WTC11 (cell line): ENCODE measurements at places on chromosomes 5 and 9. TPM values are rescaled to one million over a fixed set of nuclear protein-coding genes. Genes with fewer than 3 reads are reported as not detected.

DNA sequence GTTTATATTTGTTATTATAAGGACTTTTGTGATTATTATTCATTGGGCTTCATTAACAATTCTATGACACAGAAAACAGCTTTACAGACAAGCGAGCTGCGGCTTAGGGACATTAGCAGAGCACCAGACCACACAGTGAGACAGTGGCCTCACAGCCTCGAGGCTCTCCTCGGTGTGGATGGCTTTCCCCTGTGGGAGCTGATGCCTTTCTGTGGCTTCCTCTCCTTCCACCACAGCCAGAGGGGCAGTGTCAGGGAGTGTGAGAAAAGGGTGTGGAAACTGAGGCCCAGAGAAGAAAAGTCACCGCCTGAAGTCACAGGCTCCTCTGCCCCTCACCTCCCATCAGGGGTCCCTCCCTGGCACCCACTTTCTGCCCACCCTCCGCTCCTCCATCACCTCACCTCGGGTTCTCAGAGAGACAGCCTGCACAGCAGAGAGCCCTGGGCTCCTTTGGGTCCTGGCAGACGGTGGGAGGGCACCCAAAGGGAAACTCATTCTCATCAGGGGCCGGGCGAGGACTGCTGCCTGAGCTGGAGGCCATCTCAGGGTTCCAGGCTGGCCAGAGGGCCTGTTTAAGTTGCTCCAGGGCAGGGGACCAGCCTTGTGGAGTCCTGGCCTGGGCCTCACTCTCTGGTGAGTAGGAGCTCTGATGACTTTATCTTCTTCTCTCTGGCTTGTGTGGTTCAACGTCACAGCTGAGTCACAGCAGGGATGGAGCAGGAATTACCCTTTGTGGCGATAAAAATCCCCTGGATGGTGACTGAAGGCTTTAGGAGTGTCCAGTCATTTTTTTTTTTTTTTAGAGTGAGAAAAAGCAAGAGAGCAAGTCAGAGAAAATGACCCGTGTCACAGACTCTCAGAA lies 830 bp downstream of the TRAF1 start:
- no peak for DNase-seq
- no peaks in the 10 kb centered on the region for H3K36me3 ChIP-seq
- H3K27ac ChIP-seq = no peak overlapping the region

PCDHGA9 gene
- total RNA-seq = 1.9 to 2.9 TPM (median 2.3 TPM) in 3 replicates

DNA sequence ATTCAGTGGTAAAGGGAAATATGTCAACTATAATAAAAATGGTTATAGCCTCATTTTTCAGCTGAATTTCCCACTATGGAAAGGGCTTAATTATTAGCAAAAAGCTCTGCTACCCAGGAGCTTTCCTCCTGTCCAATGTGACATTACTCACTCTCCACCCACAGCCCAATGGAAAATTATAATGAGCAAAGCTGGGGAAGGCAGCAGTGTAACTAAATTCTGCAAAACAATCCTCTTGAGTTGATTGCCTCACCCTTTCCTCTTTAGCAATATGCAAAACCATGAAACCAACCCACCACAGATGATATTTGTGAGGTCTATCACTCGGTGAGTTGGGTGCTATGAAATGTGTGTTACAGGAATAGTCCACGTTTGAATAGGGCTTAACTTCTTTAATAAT lies 14.0 kb upstream of the PLPPR1 start:
- no peaks in the 10 kb centered on the region for H3K36me3 ChIP-seq
- no peak overlapping the region for H3K27ac ChIP-seq
- H3K4me3 ChIP-seq = no peak overlapping the region
- no peak for DNase-seq
- H3K4me1 ChIP-seq = no peaks in the 10 kb centered on the region
- no peaks in the 10 kb centered on the region for H3K27me3 ChIP-seq

DNA sequence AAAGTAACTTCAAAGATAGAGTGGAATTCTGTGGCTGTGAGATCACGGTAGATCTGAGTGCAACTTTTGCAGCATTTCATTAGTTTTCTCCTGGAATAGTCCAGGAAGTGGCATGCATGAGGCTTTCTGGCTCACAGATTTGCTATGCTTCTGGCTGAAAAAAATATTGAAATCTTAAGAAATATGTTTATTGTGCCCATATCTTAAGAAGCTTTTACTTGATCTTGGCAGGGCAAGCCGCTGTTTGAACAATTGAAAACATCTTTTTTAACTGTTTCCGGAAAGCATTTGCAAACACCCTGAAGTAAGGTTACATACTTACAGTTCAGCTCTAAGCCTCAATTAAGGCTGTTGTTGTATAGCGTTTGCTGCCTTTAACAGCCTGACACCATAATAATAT lies 135.7 kb upstream of the GDNF start:
- no peaks in the 10 kb centered on the region for H3K4me1 ChIP-seq
- no peak overlapping the region for H3K27ac ChIP-seq
- peaks cover under 1% of the 10 kb centered on the region; the same call in 1 of the 2 replicates for H3K36me3 ChIP-seq
- no peak for DNase-seq

GRCh38 chr9:75844321-75844720 lies 46.2 kb upstream of the PCSK5 start:
- no peaks in the 10 kb centered on the region for H3K27me3 ChIP-seq
- H3K36me3 ChIP-seq = no peaks in the 10 kb centered on the region
- peaks cover 16% of the 10 kb centered on the region for H3K4me1 ChIP-seq
- H3K27ac ChIP-seq = no peak overlapping the region
- no peak overlapping the region for H3K4me3 ChIP-seq

BHMT gene
- 1.1 to 1.2 TPM (median 1.1 TPM) in 3 replicates for total RNA-seq

IFNK gene
- not detected in 3 replicates for total RNA-seq

GRCh38 chr5:34516166-34516565 lies 140.0 kb upstream of the RAI14 start:
- no peak overlapping the region for H3K27ac ChIP-seq
- no peaks in the 10 kb centered on the region for H3K36me3 ChIP-seq
- no peak overlapping the region for H3K4me3 ChIP-seq
- H3K27me3 ChIP-seq = no peaks in the 10 kb centered on the region
- peaks cover 8% of the 10 kb centered on the region for H3K4me1 ChIP-seq

KCNIP1 gene
- 0.59 to 0.82 TPM (median 0.80 TPM) in 3 replicates for total RNA-seq

DNA sequence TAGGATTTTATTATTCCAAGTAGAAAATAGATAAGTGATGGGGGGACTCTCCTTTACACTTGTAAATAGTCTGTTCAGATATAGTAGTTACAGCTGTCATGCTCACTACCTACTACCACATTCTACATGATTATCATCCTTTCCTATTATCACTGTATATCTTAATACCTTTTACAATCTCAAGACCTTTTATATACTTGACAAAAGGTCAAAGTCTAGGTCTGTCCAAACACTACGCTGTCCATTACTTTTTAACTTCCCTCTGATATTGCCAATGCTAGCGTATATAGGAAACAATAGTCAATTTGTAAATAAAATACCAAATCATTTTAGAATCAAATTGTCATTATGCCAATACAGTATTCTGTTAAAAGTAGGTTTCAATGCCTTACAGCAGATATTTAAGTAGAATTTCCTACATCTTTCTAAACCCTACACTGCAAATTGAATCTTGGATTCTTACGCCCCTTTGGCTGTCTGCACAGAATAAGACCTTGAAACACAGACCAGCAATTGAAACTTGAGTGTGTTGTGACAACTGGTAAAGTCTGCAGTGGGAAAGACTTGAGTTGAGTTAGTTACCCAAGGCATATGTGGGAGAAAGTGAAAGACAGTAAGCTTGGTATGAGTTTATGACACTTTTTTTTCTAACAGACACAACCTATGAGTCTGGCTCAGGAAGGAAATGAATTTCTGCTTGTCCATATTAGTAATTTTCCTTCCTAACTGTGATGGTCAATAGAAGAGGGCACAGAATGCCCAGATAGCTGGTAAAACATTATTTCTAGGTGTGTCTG lies 827.6 kb upstream of the ACO1 start:
- no peaks in the 10 kb centered on the region for H3K36me3 ChIP-seq
- no peaks in the 10 kb centered on the region for H3K4me1 ChIP-seq

- no peak for DNase-seq
- H3K4me1 ChIP-seq = no peaks in the 10 kb centered on the region
- H3K27ac ChIP-seq = no peak overlapping the region
- peaks cover 2% of the 10 kb centered on the region; the same call in 1 of the 2 replicates for H3K27me3 ChIP-seq
Measured at GRCh38 chr5:134077926-134078580, 36.4 kb upstream of the TCF7 start.

DNA sequence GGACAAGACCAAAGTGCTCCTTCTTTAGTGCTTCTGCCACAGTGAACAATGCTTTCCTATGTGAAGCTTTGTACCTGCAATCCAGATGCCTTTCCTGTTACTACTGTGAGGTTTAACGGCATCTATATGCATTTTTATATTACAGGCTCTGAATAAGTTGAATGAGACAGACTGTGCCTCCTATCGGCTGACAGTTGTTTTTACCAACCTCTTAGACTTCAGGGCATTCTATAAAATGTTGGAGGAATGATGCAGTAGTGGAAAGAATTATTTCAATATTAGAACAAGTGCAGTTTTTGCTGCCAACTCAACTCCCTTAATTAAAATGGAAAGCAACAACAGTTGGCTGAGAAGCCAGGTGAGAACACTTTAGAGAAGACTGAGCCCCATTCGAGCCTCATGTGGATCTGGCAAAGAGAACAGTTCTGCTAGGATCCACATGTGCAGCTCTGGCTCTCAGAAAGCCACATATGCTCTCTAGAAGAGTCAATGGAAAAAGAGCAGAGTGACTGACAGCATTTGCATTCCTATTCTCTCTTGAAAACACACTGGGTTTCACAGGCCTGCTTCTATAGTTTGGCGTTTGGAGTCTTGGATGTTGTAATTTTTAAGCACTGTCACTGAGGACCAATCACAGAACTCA lies 147.5 kb downstream of the LURAP1L start:
- no peak overlapping the region; the same call in 1 of the 2 replicates for H3K27ac ChIP-seq
- DNase-seq = no peak
- no peak overlapping the region for H3K4me3 ChIP-seq
- H3K27me3 ChIP-seq = no peaks in the 10 kb centered on the region

GRCh38 chr5:126178521-126178920 lies 244.7 kb upstream of the GRAMD2B start:
- H3K27ac ChIP-seq = no peak overlapping the region
- no peaks in the 10 kb centered on the region for H3K4me1 ChIP-seq
- no peak for DNase-seq
- H3K27me3 ChIP-seq = peaks cover 3% of the 10 kb centered on the region; the same call in 1 of the 2 replicates

GRCh38 chr5:36156121-36156601 lies 4.2 kb downstream of the SKP2 start:
- no peak overlapping the region for H3K4me3 ChIP-seq
- no peaks in the 10 kb centered on the region for H3K27me3 ChIP-seq
- peak overlapping the region; percentile 15; the same call in 1 of the 2 replicates for H3K27ac ChIP-seq
- DNase-seq = no peak

GRCh38 chr5:93384995-93385394 lies 196.0 kb downstream of the NR2F1-AS1 start:
- H3K27ac ChIP-seq = no peak overlapping the region
- peaks cover 15% of the 10 kb centered on the region for H3K4me1 ChIP-seq
- H3K4me3 ChIP-seq = no peak overlapping the region
- no peaks in the 10 kb centered on the region; the same call in 1 of the 2 replicates for H3K27me3 ChIP-seq
- DNase-seq = no peak

- H3K36me3 ChIP-seq = peaks cover 59% of the 10 kb centered on the region
- no peaks in the 10 kb centered on the region for H3K27me3 ChIP-seq
- H3K27ac ChIP-seq = no peak overlapping the region
- no peaks in the 10 kb centered on the region; the same call in 1 of the 2 replicates for H3K4me1 ChIP-seq
- no peak for DNase-seq
Measured at GRCh38 chr5:1471997-1472963, 27.0 kb upstream of the SLC6A3 start.

DNA sequence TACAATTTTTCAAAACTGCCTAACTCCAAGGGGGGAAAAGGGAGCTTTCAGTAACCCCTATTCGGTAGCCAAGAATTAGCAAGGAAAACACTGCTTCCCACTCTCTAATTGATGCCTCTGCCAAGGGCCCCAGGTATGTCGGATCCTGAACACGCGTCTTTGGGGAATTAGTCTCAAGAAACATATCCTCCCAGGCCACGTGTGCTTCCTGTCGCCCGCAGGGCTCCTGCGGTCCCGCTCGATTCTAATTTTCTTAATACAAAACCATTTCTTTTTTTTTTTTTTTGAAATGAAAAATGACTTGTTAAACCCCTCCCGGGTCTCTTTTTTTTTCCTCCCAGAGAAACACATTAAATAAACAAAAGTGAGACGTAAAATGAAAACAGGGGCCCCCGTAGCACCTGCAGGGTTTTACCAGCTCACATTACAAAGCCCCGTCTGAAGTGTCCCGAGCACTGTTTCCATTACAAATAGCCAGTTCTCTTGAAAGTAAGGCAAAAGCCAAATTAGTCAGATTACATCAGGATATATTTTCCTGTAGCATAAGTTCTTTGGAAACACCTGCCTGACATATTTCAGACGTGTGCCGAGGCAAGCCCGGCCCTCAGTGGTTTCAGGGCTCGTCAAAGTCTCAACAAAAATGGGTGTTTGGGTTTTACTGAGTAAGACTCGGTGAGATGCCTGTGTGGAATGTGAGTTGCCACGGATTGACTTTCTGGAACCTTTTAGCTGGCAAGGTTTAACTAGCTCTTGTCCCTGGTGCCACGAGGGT lies 21.5 kb downstream of the SMIM23 start:
- H3K27ac ChIP-seq = no peak overlapping the region
- H3K36me3 ChIP-seq = no peaks in the 10 kb centered on the region
- DNase-seq = no peak
- H3K4me1 ChIP-seq = peaks cover 21% of the 10 kb centered on the region
- H3K27me3 ChIP-seq = peaks cover 2% of the 10 kb centered on the region; the same call in 1 of the 2 replicates

DNA sequence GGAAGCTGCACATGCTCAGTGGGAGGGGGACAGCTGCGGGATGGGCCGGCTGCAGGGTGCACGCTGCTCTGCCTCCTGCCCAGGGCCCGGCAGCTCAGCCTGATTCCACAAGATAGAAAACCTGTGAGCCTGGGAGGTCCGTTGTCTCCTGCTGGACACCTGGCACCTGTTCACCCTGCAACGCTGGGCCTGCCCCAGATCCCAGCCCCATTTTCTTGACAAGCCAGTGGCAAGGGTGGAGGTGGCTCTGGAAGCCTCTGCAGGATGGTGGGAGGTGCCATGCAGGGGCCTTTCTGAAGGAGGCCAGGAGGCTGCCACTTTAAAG lies 68.1 kb upstream of the RNF130 start:
- DNase-seq = no peak
- no peak overlapping the region for H3K27ac ChIP-seq
- H3K27me3 ChIP-seq = peaks cover 3% of the 10 kb centered on the region; the same call in 1 of the 2 replicates
- H3K4me3 ChIP-seq = no peak overlapping the region
- no peaks in the 10 kb centered on the region for H3K4me1 ChIP-seq

- no peaks in the 10 kb centered on the region for H3K36me3 ChIP-seq
- no peak for DNase-seq
- H3K4me3 ChIP-seq = no peak overlapping the region
- H3K27me3 ChIP-seq = peaks cover 2% of the 10 kb centered on the region; the same call in 1 of the 2 replicates
- no peak overlapping the region for H3K27ac ChIP-seq
Measured at GRCh38 chr5:78763659-78764189, 115.2 kb upstream of the LHFPL2 start.

- H3K27ac ChIP-seq = no peak overlapping the region
- no peak overlapping the region for H3K4me3 ChIP-seq
- H3K27me3 ChIP-seq = no peaks in the 10 kb centered on the region
- H3K36me3 ChIP-seq = no peaks in the 10 kb centered on the region
- no peak for DNase-seq
Measured at GRCh38 chr5:144028636-144029035, 141.8 kb downstream of the YIPF5 start.

- H3K27ac ChIP-seq = no peak overlapping the region
- no peaks in the 10 kb centered on the region for H3K4me1 ChIP-seq
- DNase-seq = no peak
- no peak overlapping the region for H3K4me3 ChIP-seq
- H3K27me3 ChIP-seq = peaks cover 3% of the 10 kb centered on the region; the same call in 1 of the 2 replicates
Measured at GRCh38 chr5:75951158-75951557, 132.0 kb upstream of the SV2C start.

ADGRD2 gene
- 0.61 to 1.6 TPM (median 1.3 TPM) in 3 replicates for total RNA-seq
